ENCODE measurements at places on chromosomes 12 and 14.
A peak's percentile ranks its signal among the peaks of the same experiment; 100 is the strongest.

DNA sequence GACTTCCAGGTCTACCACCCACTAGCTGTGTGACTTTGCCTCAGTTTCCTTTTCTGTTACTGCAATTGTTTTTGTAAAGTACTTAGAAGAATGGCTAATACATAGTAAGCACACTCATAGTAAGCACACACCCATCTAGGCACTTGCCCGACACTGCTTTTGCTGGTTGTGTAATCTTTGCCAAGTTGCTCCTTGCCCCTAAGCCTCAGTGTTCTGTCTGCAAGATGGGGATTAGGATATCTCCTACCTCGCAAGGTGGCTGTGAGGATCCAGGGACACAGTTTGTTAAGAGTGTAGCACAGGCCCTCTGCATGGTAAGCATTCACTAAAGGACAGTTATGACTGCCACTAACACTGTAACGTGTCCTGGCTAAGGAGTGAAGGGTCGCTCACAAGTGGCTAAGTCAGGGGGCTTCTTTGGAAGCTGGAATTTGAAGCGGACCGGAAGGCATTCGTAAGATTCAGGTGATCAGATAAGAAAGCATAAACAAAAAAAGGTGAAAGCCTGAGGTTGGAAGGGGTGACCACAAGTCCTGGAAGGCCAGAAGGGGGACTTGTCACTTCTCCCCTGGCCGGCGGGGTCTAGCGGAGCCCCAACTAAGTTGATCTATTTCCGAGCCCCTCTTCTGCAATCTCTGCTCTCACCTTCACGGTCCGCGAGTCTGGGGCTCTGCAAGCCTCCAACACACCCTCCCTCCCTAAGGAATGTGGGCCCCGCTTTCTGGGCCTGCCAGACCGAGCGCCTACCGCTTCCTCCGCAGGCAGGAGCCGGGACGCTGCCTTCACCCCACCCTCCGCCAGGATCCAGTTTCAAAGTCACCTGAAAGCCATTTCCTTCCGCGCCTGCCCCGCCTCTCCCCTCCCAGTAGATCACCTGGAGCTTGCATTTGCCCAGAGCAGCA is 1.5 kb upstream of the PLEKHG3 start:
- DNase-seq = no peak

GRCh38 chr12:120346681-120347080 is 19.1 kb upstream of the PLA2G1B start:
- no peak for DNase-seq

DNA sequence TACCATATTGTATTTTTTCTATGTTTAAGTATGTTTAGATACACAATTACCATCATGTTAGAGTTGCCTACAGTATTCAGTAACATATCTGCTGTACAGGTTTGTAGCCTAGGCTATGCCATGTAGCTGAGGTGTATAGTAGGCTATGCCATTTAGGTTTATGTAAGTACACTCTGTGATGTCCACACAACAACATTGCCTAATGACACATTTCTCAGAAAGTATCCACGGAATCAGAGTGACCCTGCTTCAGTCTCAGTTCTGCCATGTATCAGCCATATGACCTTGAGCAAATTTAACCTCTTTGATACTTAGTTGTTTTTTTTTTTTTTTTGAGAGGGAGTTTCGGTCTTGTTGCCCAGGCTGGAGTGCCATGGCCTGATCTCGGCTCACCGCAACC is 12.7 kb downstream of the SUSD6 start:
- DNase-seq = no peak

DNA sequence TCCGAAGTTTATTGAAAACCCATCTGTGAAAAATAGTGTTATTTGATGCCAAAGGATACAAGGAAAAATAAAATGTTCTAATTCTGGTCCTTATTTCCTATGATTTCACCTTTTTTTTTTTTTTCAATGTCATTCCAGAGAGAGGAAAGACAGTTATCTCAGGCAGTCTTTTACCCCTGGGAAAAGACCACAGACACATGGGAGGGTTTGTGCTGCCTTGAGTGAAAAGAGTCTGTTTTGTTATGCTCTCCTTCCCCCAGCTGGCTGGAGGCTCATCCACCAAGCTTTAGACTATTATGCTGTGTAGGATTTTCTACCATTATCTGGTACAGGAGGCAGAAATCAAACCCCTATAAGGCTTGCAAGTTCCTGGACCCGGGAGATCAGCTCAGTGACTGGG is 151.8 kb downstream of the CRADD start:
- DNase-seq = no peak

GRCh38 chr14:79836577-79836976 is 374.7 kb downstream of the DIO2 start:
- DNase-seq = no peak

GRCh38 chr12:62995097-62995496 is 60.1 kb upstream of the PPM1H start:
- DNase-seq = no peak

- no peak for DNase-seq
Observed at GRCh38 chr12:16612647-16613046, 6.7 kb upstream of the LMO3 start.

DNA sequence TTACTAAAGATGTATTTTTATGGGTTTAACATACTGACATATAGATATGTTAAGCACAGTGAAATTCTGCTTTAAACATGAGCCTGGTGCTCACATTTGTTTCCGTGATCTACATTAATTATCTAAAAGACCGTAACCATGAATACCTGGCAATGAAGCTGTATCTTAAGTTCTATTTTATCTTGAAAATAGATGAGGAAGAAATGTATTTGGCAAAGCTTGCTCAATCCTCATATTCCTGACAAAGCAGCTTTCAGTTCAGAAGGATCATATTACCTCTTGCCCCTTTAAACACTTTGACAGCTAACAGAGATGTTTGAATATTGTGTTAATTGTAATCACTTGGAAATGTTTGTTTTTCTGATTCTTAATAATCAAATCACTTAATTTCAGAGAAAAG is 9.8 kb downstream of the EPYC start:
- DNase-seq = no peak

DNA sequence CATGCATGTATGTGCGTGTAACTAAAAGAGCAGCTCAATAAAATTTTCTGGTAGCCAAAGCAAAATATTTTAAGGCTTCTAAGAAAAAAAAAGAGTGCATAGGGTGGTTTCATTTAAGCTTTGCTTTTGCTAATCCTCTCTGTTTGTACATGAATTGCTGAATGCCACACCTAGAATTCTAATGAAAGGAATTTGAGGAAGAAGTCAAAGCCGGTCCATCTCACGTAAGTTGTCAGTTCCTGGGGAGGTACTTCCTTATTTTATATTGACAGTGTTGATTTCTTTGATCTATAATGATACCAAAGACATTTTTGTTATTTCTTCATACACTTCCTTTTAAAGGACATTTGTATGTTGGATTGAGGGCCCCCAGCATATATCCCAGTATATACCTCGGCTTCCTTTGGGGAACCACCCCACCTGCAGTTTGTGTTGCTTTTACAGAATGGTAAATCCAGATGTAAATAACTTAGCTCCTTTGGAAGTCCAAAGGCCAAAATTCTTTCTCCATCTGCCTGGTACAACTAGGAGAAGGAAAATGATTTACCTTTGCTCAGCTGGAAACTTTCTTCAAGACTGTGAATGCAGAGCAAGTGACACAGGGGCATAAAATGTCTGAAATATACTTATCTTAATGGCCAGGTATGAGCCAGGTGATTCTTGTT is 420.9 kb upstream of the ATP2B1 start:
- no peak for DNase-seq

- DNase-seq = peak; percentile 81
Observed at GRCh38 chr14:50667996-50668825, at the start of gene SAV1. TSS of gene SAV1 (minus strand) at chr14:50668306. CDS start at chr14:50667967, 339 bp downstream.

- DNase-seq = no peak
Observed at GRCh38 chr12:51357374-51358047, 11.0 kb upstream of the CELA1 start.

GRCh38 chr14:42855085-42855484 is 1248.4 kb downstream of the LRFN5 start:
- no peak for DNase-seq

- DNase-seq = no peak
Observed at GRCh38 chr14:51852541-51852940, 7.9 kb upstream of the GNG2 start.

DNA sequence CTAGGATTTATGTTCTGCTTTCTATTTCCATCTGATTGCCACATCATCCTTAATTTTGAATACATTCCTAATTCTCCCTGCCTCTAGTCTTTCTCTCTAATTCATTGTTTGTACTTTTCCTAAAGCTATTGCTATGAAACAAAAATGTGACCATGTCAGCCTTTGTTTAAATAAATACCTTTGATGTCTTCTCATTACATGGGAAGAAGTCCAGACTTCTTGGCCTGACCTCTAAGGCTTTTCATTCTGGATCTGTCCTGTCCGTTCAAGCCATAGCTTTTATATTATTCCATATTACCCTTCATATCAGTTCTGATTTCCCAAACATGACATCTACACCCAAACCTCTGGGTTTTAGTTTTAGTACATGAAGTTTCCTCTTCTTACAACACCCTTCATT is 91.4 kb downstream of the CDK17 start:
- DNase-seq = no peak

DNA sequence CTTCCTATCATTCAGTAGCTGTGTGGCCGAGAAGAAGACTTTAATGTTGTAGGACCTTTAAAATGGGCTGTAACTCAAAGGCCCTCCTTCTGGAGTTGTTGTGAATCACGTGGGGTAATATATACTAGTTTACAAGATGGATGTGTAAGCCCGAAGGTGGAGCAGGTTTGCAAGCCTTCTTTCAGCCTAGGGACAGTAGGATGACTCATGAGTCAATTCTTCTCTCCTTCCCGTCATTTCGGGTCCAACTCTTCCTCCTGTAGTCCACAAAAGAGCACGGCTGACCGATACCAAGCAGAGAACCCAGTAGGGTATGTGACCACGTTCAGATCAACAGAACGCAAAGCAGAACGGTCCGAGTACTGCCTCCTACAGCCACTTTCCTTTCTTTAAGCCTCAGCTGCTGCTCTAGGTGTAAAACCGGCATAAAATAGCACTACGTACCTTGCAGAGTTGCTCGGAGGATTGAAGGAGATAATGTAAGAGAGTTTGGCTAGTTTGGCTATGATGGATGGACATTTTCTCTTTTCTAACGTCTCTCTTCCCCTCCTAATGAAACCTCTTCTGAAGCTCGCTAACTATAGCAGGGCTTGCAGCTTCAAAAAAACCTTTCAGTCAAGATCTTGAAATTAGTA is 1.3 kb upstream of the RASSF3 start:
- no peak for DNase-seq

DNA sequence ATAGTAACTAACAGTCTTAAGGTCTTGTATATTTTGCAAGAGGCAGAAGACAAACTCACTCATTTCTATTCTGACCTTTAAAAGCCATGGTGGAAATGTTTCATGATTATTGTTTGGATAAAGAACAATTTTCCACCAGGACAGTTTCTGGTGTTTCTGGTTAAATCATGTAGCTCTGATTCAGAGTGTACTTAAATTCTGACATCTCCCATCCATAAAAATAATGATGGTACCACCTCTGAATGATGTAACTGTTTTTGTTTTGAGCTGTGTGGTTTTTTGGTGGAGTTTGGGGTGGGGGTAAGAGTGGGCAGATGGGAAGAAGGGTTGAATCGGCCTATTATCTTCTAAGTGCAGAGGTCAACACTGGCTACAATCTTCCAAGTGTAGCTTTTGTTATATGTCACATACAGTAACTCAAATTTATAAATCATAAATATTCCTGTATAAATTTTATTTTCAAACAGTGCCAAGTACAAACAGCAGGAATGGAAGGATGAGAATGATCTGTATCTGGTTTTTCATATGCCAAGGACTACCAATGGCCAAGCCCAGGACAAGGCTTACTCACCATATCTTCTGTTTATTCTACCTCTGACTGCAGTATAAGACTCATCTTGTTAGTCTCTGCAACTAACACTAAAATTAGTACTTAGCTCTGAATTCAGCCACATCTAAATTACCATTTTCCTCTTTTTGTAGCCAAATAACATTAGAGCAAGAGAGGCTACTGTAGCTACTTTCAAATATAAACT is 108.7 kb downstream of the BCAT1 start:
- no peak for DNase-seq

GRCh38 chr12:75666126-75666938 is 154.9 kb upstream of the KRR1 start:
- DNase-seq = no peak

DNA sequence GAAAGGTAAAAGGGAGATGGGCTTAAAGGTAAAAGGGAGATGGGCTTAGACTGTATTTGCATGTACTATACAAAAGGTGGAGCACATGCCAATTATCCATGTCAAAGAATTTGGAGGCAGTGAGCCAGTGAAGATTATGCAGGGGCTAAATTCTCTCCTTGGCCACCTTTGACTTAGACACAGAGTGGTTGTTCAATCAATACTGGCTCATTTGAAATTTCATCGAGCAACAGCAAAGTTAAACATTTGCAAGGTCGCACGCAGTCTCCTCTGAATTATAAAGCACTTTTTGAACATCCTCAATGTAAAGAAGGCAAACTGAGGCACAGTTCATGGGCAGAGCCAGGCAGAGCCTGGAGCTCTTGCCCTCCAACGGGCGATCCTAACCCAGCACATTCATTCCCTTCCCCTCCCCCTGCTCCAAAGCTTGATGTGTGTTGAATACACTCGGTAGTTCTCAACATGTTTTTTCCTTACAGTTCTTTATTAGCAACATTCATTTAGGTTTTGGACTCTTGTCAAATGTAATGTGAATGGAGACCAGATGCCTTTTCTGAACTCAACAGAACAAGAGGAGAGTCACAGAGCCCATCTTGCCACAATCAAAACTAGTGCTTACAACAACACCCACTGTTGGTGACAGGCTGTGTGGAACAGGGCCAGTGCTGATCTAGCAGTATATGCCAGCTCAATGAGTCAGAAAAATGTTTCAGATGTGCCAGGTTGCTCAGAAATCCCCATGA is 169.7 kb upstream of the G2E3 start:
- DNase-seq = no peak

GRCh38 chr14:96958057-96958456 is 160.9 kb downstream of the VRK1 start:
- DNase-seq = no peak

DNA sequence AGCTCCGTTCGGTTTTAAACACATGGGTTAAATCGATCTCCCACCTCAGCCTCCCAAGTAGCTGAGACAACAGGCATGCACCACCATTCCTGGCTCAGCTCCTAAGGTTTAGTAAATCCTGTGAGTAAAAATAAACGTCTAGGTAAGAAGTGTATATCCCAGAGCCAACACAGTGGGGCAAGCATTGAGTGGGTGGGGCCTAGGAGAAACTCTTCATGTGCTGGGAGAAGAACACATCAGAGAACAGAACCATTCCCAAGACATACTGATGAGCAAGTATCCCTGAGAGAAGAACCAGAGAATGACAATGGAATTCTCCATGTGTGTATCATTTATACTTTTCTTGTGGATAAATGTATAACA is 86.3 kb downstream of the SEC23A start:
- no peak for DNase-seq

DNA sequence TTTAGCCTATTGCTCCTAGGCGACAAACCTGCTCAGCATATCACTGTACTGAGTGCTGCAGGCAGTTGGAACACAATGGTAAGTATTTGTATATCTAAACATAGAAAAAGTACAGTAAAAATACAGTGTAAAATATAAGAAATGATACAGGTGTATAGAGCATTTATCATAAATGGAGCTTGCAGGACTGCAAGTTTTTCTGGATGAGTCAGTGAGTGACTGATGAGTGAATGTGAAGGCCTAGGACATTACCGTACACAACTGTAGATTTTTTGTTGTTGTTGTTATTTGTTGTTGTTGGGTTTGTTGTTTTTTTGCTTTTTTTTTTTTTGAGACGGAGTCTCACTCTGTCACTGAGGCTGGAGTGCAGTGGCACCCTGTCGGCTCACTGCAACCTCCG is 33.4 kb downstream of the PNMA1 start:
- DNase-seq = no peak

- DNase-seq = no peak
Observed at GRCh38 chr14:58362798-58363412, 32.8 kb upstream of the TOMM20L start.

Data from WERI-Rb-1 (cell line).